ENCODE measurements at places on chromosomes 12 and 14.
A peak's percentile ranks its signal among the peaks of the same experiment; 100 is the strongest.

DNA sequence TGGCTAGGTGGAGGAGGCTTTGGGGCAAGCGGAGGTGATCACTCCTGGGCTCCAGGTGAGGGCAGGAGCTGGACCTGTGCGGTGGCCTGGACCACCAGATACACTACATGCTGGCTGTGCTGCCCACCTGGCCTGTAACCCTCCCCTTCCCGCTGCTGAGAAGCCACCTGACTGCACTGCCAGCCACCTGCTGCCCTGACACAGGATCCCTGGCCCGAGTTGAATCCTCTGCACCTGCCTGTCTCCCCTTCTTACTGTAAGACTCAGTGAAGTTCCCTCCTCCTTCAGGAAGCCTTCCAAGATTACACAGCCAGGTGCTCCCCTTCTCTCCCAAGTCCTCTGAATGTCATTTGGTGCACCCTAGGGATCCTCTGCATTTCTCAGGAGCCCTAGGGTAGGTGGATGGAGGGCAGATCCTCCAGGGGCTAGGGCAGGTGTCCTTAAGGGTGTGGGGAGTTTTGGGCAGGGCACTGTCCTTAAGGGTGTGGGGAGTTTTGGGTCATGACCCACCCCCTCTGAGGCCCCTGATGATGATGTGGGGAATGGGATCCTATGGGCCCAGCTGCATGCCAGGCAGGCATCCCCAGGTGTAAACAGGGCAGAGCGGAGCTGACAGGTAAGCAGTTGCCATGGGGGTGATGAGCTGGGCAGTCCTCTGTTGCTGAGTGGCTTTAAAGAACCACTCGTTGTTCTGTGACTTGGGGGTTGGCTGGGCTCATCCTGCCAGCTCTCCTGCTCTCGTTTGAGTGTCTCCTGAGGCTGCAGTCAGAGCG is 6.7 kb upstream of the MTA1 start:
- DNase-seq: no peak

DNA sequence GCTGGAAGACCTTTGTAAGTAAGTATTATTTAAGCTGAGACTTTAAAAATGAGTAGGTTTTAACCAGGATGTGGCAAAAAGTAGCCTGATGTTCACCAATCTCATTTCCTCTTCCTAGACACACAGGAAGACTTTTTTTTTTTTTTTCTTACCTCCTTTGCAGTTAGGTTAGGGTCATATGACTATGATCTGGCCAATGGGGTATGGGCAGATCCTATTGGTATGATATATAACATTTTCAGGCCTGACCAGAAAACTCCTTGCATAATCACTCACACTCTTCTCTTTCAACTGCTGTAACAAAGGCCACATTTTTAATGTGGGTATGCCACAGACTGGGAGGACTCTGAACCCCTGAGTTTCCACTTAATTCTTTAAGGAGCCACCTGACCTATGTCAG is 2.7 kb upstream of the RPS6KA5 start:
- DNase-seq: no peak

GRCh38 chr14:104941508-104942365 is 17.1 kb downstream of the PLD4 start:
- no peak for DNase-seq

GRCh38 chr12:103657331-103657730 is 70.3 kb downstream of the STAB2 start:
- no peak for DNase-seq

- no peak for DNase-seq
These were observed 41.4 kb downstream of the CLIP1 start for GRCh38 chr12:122381021-122381420.

DNA sequence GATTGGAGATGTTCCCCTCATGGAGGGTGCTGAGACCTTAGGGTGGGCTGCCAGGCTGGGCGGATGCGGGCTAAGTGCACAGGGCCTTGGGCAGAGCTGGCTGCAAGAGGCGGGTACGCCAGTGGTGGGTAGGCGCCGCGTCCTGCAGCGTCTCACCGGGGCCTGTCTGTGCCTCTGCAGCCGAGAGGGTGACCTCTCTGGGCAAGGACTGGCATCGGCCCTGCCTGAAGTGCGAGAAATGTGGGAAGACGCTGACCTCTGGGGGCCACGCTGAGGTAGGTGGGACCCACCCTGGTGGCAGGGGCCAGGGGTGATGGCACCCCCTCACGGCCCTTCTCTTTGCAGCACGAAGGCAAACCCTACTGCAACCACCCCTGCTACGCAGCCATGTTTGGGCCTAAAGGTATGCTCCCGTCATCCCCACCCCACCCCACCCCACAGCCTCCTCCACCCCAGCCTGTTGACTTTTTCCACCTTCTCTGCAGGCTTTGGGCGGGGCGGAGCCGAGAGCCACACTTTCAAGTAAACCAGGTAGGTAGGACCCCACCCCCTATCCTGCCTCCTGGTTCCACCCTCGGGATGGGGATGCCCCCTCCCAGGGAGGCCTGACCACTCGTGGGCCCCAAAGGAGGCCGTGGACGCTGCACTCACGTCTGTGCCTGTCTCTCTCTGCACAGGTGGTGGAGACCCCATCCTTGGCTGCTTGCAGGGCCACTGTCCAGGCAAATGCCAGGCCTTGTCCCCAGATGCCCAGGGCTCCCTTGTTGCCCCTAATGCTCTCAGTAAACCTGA is 1.5 kb downstream of the CRIP1 start:
- no peak for DNase-seq

DNA sequence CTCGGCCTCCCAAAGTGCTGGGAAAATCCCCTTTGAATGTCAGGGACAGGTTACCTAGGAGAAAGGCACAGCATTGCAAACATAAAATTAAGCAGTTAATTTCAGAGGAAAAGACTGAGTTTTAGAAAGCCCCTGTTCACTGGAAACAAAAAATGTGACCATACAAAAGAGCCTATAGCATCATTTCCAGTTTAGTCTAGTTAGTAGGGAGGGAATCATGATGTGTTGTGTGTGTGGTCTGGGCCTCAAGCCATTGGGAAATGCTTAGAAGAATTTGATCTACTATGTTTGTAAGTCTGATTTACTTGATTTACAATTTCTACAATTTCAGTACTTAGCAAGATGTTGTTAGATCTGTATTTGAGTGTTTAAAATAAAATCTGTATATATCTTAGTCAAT is 47.1 kb upstream of the RERG start:
- DNase-seq: no peak

DNA sequence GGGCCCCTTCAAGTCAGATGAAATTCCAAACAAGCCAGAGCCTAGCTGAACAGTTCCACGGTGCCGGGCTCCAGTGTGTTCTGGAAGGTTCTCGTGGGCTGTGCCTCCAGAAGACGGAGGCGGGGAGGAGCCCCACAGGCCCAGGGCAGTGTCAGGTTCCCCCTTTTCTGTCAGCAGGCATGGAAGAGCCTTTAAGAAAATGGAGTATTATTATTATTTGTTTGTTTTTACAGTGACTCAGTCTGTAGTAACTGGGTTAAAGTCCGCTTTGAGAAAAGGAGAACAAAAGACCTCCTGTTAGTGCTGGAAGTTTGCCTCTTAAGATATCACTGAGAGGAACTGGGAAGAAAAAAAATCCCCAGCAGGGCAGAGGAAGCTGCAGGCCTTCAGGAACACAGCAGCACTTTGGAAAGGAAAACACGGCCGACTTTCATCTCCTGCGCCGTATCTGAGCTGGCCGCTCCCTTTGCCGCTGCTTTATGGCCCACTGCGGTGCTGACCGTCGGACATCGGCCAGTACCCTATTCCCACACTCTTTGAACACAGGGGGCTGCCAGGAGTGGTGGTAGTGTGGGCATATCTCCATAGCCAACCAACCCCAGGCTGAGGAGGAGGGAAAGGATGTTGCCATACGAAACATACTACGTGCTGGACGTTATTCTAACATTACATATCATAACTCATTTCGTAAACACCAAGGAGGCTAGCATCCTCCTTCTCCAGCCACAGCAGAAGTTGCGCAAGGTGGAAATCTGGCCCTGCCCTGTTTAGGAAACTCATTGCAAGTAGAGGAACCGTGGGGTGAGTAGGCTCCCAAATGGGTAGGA is 194.0 kb downstream of the ZFP36L1 start:
- DNase-seq: no peak

DNA sequence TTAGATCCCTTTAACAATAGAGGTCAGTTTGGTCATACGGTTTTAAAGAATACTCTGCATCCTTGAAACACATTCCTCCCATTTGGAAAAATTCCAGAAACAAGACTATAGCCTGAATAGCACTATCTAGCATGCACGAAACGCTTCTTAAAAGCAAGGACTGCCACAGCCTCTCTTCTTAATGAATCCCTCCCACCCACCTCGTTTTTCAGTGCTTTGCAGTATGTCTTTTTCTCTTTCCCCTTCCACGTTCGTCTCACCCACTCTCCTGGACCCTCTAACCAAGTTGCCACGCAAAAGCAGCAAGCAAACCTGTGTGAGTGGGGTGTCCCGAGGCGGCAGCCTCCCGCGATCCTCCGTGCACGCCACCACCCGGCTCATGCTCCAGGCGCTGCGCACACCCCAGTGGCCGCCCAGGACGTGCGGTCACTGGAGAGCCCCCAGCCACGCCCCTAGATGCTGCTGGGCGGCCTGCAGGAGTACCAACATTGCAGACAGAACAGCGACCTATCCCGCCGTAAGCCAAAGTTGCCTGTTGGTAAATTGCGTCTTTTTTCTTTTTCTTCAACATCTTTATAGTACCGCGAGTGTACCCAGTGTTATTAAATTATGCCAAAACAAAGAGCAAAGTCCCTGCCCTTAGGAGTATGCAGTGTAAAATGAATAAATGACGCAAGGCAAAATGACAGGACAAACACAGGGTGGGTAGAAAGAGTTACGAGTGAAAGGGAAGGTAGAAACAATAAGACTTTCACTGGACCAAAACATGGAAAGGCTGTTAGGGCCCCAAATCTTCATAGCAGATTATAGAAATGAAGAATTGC is at the start of gene SLC38A4:
Gene SLC38A4, minus strand, starts transcription at position 407 of the 824 bp plus-strand sequence. CDS start 32,926 bp downstream, outside the sequence.
- DNase-seq: no peak

- peak; percentile 37 for DNase-seq
These were observed 8.8 kb upstream of the GNPTAB start for GRCh38 chr12:101839324-101840283.

GRCh38 chr12:44812062-44812461 is 64.1 kb downstream of the NELL2 start:
- no peak for DNase-seq

- DNase-seq: no peak
These were observed 13.1 kb downstream of the ARF6 start for GRCh38 chr14:49905989-49906388.

DNA sequence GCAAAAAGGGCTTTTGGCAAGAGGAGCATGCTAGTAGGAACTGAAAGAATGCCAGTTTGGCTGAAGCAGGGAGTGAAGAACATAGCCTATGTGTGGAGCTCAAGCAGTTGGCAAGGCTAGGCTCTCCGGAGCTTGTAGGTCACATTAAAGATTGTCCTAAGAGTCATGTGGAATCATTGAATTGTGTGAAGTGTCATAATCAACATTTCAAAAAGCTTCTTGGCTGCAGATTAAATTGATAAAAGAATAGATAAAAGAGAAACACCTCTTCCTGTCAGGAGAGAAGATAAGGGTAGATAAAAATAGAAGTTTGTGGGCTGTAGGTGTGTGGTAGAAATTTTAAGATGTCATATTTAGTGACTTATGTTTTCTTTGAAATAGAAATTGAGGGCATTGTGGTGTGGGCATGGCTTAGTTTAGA is 36.1 kb downstream of the CPSF6 start:
- no peak for DNase-seq

GRCh38 chr14:68819260-68819691 is 26.4 kb upstream of the ZFP36L1 start:
- no peak for DNase-seq

DNA sequence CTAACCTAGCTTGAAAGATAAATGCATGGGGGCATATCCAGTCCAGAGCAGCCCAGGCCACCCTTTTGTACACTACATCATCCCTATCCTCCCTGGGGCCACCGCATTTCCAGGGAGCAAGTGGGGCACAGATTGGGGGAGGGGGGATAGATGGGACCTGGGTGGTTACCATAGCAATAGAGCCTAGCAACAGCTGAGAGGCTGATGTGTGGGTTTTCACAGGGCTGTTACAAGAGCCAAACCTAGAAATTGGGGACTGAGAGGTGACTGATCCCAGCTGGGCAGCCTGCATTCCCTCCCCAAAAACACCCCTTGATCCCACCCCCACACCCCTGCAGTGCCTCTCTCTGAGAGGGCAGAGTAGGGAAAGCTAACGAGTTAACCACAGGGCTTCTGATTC is 3.7 kb upstream of the ZNF384 start:
- DNase-seq: no peak

DNA sequence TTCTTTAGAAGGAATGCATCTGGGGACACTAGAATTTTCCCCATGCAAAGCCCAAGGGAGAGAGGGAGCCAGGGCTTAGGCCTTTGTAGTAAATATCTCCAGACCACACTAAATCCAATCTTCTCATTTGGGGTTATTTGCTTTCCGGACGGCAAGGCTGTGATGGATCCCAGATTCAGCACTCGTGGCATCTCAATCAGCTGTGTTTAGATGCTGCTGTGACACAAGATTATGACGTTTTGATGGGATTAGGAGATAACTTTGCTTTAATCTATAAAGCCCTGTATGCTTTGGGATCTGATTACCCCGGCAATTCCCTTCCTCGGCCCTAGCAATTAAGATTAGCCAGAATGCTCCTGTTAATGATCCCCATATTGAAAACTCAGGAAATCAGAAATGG is 686.7 kb upstream of the TBX3 start:
- no peak for DNase-seq

- DNase-seq: no peak
These were observed 45.3 kb downstream of the PRMT8 start for GRCh38 chr12:3536096-3536875.

- DNase-seq: no peak
These were observed 145.6 kb upstream of the NAV3 start for GRCh38 chr12:77685112-77685511.

DNA sequence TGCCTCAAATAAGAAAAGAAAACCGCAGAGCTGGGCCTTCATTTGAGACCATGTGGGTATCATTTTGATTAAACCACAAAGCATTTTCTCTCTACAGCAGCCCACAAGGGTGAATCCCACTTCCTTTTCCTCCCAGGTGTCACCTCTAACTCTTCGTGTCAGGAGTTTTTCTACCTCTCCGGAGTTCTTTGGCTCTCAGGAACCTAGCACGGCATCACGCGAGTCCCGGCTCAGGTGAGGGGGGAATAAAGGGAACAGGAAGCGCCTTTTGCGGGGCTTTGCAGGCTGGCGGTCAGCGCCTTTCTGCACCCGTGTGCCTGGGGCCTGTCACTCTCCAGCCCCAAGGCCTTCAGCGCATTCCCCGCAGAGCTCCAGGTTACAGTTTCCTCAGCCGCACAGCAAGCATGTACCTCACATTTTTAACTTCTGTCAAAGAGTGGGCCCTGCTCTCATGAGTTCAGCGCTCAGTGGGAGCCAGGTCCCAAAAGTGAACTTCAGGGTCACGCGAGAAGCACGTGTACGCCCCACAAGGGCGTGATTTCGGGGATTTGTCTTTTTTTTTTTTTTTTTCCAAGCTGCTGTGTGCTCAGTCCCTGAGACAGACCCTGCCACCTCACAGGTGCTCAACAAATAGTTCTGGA is 740 bp upstream of the PRPF40B start:
- DNase-seq: peak; percentile 9

GRCh38 chr14:64421166-64421565 is 33.0 kb downstream of the MTHFD1 start:
- no peak for DNase-seq

GRCh38 chr12:101051901-101052550 is 158.0 kb downstream of the SLC5A8 start:
- DNase-seq: no peak

All from activated CD4-positive, CD25-positive, alpha-beta regulatory T cell treated with anti-CD3 and anti-CD28 coated beads, Interleukin-2, amount 50 U/mL, for 16 hours (primary cell).